CD4-positive, alpha-beta T cell (primary cell): ENCODE measurements at places on chromosomes 1 and 21.
A peak's percentile ranks its signal among the peaks of the same experiment; 100 is the strongest.

GRCh38 chr1:227093309-227093708 is 153.2 kb downstream of the COQ8A start:
- H3K36me3 ChIP-seq, result no peaks in the 10 kb centered on the region
- no peak for DNase-seq
- no peak overlapping the region for H3K27ac ChIP-seq
- H3K4me3 ChIP-seq, result no peak overlapping the region
- no peaks in the 10 kb centered on the region for H3K27me3 ChIP-seq

DNA sequence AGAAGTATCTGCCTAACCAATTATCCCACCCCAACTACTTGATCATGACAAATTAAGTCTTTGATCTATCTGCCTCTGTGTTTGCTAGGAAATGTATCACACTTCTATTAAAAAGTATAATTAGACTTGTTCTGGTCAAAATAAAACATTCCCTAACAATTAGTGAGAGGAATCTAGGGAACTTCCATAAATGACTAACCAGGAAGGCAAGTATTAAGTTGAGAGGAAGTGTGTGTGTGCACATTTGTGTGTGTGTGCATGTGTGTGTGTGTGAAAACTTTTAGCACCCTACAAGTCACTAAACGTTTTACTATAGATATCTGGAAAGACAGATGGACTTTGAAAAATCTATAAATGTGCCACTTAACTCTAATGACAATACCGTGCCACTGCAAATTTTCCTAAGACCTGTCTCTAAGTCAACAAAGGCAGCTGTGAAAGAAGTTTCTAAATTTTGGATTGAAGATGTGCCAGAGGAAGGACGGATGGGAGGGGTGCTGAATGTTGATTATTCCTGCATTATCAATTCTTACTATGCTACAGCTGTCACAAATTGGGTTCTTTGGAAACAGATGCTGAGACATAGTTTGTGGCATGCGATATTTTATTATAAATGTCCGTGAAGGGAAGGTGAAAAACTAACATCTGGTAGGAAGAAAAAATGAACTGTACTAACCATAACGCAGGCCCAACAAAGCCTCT is 567.1 kb downstream of the PTPRC start:
- H3K36me3 ChIP-seq, result no peaks in the 10 kb centered on the region
- no peak overlapping the region for H3K4me3 ChIP-seq
- no peaks in the 10 kb centered on the region for H3K4me1 ChIP-seq
- no peak for DNase-seq

DNA sequence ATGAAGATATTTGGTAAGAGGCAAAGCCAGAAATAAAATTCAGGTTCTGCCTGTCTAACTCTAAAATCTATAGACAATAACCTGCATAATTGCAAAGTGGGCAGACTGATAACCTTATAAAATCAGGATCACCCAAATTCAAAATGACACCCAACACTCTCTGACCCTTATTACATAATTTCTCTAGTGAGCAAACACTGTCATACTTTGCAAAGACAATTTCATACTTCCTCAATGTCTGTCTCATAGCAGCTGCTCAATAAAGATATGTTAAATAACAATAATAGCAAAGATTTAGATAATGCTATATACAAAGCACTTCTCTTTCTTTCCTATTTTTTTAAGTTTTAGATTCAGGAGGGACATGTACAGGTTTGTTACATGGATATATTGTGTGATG is 118.5 kb downstream of the UCHL5 start:
- DNase-seq, result no peak
- H3K4me3 ChIP-seq, result no peak overlapping the region
- H3K27me3 ChIP-seq, result no peaks in the 10 kb centered on the region
- H3K27ac ChIP-seq, result no peak overlapping the region
- no peaks in the 10 kb centered on the region for H3K36me3 ChIP-seq

- H3K36me3 ChIP-seq, result peaks cover 44% of the 10 kb centered on the region
- no peak for DNase-seq
- H3K27me3 ChIP-seq, result no peaks in the 10 kb centered on the region
- H3K27ac ChIP-seq, result no peak overlapping the region
- no peak overlapping the region for H3K4me3 ChIP-seq
- H3K4me1 ChIP-seq, result no peaks in the 10 kb centered on the region
Observed at GRCh38 chr1:161816201-161816600, 50.1 kb downstream of the ATF6 start.

DNA sequence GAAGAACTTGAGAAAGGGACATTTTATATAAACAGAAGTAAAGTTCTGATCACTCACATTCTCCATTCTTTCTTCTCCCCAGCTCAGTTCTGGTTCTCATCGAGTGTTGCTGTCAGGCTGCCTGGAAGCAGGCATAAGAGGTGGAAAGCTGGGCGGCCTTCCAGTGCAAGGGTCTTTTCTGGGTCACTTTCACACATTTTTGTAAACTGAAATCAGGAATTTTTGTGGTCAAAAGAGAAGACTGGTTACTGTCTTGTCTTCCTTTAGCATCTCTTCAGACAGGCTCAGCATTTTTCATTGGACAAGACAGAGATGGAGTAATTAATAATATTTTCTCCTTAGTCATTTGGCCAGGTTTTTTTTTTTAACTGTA is 93.7 kb downstream of the CTH start:
- no peaks in the 10 kb centered on the region for H3K36me3 ChIP-seq
- no peaks in the 10 kb centered on the region for H3K27me3 ChIP-seq
- no peak for DNase-seq

- H3K27me3 ChIP-seq, result peaks cover 38% of the 10 kb centered on the region
- no peaks in the 10 kb centered on the region for H3K4me1 ChIP-seq
- no peak overlapping the region for H3K4me3 ChIP-seq
- H3K27ac ChIP-seq, result no peak overlapping the region
- H3K36me3 ChIP-seq, result no peaks in the 10 kb centered on the region
Observed at GRCh38 chr1:47527653-47528272, 89.9 kb downstream of the FOXD2 start.

DNA sequence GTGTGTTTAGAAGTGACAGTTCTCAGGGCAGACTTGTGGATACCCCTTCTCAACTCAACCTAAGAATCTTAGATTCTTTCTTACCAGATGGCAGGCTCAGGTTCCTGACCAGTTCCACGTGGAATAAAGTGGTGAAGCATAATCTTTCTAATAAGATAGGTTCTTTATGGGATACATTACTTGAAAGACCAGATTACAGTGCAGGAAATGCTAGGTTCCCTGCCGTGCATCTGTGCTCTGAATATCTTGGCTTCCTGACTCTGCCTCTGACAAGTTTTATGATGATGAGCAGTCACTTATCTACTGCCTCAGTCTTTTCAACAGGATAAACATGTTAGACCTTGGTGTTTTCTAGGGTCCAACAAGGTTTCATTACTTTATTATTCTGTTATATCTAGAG is 207.9 kb upstream of the CACYBP start:
- H3K27ac ChIP-seq, result no peak overlapping the region
- no peak overlapping the region for H3K4me3 ChIP-seq
- no peaks in the 10 kb centered on the region for H3K27me3 ChIP-seq
- DNase-seq, result no peak

- no peaks in the 10 kb centered on the region for H3K27me3 ChIP-seq
- H3K4me3 ChIP-seq, result no peak overlapping the region
- no peaks in the 10 kb centered on the region for H3K36me3 ChIP-seq
- H3K4me1 ChIP-seq, result no peaks in the 10 kb centered on the region
Observed at GRCh38 chr1:100834777-100835660, 59.6 kb downstream of the EXTL2 start.

DNA sequence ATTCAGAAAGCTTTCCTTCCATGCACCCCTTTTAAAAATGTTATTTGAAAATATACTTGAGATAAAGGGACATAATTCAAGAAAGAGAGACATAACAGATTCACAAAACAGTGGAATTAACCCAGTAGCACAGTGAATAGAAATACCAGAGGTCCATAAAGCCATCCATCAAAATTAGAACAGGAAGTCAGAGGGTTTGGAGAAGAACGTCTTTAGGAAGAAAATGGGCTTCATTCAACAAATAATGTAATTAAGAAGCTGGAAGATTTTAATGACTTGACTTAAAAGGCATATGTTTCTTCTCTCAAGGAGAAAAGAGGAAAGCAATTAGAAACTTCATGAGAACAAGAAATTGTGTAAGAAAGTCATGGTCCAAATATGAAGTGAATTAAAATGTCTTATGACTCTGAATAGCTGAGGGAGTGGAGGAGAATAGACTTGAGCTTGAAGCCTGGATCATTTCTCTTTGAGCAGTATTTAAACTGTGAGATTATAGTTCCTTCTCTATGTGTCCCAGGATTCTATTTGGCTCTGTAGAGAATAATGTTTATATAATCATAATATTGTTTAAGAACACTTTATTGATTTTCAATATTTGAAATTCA is 7.9 kb upstream of the HCRTR1 start:
- H3K27ac ChIP-seq, result no peak overlapping the region
- H3K4me3 ChIP-seq, result no peak overlapping the region
- H3K4me1 ChIP-seq, result no peaks in the 10 kb centered on the region
- H3K36me3 ChIP-seq, result no peaks in the 10 kb centered on the region
- DNase-seq, result no peak

GRCh38 chr1:208132287-208132882 is 111.8 kb downstream of the PLXNA2 start:
- peak; percentile 21 for DNase-seq
- H3K4me1 ChIP-seq, result peaks cover 7% of the 10 kb centered on the region
- no peak overlapping the region for H3K27ac ChIP-seq
- H3K4me3 ChIP-seq, result no peak overlapping the region

DNA sequence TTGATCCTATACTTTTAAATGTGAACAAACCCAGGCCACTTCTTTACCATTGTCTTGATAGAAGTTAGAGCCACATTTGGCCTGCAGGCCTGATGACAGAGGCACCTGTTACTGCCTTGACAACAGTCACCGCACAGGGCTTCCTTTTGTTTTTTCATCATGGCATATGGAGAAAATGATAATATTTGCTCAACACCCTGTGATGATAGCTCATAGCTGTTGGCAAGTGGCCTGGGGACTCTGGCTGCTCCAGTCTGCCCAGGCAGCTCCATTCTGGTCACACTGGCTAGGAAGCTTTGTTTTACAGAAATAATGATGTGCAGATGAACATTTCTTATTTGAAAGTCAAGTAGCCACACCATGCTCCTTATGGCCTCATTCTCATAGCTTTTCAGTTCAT is 89.6 kb upstream of the GPR88 start:
- peaks cover 42% of the 10 kb centered on the region for H3K36me3 ChIP-seq
- H3K4me1 ChIP-seq, result peaks cover 71% of the 10 kb centered on the region
- H3K27ac ChIP-seq, result peak overlapping the region; percentile 42
- no peak overlapping the region for H3K4me3 ChIP-seq
- DNase-seq, result no peak

GRCh38 chr1:32870615-32871363 is at the start of gene FNDC5:
Gene FNDC5, minus strand, starts transcription at chr1:32870912.
- DNase-seq, result no peak
- H3K36me3 ChIP-seq, result no peaks in the 10 kb centered on the region
- H3K27ac ChIP-seq, result no peak within 1 kb of the TSS
- H3K4me3 ChIP-seq, result peak within 1 kb of the TSS; percentile 20
- peaks cover 39% of the 10 kb centered on the region for H3K27me3 ChIP-seq

DNA sequence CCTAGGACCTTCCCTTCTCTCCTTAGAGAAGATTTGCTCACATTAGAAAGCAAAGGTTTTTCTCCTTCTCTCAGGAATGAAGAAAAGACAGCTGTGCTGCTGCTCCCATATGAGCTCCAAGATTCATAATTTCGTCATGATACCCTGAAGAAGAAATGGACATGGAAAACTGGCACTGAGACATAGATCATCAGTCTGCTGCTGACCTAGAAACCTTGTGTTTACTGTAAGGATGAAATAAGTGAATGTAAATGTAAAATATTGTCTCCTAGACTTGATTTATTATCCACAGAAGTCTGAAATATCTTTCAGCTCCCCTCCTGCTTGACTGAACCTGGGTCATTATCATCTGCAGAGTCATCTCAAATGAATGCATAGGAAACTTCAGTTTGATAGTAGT is 77.9 kb downstream of the ZC3H11B start:
- no peak overlapping the region for H3K27ac ChIP-seq
- no peaks in the 10 kb centered on the region for H3K27me3 ChIP-seq
- H3K4me1 ChIP-seq, result no peaks in the 10 kb centered on the region
- no peaks in the 10 kb centered on the region for H3K36me3 ChIP-seq
- no peak for DNase-seq

GRCh38 chr21:30320215-30320614 is at the start of gene KRTAP26-1:
Gene KRTAP26-1, minus strand, starts transcription at chr21:30320315. Its CDS starts 280 bp downstream, at chr21:30320035.
- DNase-seq, result no peak
- no peak within 1 kb of the TSS for H3K27ac ChIP-seq
- no peaks in the 10 kb centered on the region for H3K27me3 ChIP-seq
- H3K4me1 ChIP-seq, result no peaks in the 10 kb centered on the region
- H3K36me3 ChIP-seq, result no peaks in the 10 kb centered on the region

DNA sequence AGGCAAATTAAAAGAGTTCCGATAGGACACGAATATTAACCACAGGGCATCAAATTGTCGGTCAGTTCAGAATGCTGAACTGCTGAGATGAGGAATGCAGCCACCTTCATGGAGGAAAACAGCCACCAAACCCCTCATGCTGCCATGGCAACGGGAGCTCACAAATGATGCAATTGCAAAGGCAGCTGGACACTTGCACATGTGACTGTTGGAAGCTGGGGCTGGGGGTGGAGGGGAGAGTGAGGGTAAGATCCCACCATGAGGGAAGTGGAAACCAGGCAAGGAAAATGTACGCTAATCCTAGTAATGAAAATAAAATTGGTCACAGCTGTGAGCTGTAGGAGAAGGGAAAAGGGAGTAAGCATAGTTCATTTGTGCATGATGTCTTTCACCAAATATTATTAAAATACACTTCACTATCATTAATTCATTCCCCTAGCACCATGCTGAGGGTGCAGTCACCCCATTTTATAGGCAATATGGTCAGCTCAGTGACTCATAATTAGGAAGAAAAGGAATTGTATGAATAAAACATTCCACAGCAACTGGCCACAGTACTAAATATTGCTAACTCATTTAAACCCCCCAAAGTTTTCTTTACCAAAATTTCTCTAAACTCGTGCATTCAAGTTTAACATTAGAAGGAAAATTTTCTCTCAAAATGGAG is 15.3 kb downstream of the BECN2 start:
- H3K36me3 ChIP-seq, result no peaks in the 10 kb centered on the region
- H3K27ac ChIP-seq, result no peak overlapping the region
- no peak overlapping the region for H3K4me3 ChIP-seq
- DNase-seq, result no peak
- H3K4me1 ChIP-seq, result no peaks in the 10 kb centered on the region

DNA sequence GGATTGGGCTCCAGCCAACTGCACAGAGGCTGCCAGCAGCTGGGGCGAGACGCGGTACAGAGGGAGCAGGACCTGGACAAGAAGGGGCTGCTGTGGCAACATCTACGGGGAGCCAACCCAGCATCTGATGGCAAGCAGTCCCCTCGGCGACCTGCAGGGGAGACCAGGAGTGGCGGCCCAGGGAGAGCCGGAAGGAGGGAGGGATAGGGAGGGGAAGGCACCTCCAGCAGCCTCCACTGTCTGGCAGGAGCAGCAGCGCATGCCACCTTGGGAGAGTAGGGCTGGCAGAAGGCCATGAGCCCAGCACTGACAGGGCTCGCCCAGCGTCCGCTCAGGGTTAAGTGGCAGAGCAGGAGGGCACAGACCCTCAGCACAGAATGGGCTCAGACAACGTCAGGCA is 17.3 kb downstream of the CHD5 start:
- H3K36me3 ChIP-seq, result no peaks in the 10 kb centered on the region
- H3K4me3 ChIP-seq, result no peak overlapping the region
- peaks cover 6% of the 10 kb centered on the region for H3K27me3 ChIP-seq
